ENCODE measurements at places on chromosomes 16 and 17.
A peak's percentile ranks its signal among the peaks of the same experiment; 100 is the strongest.

DNA sequence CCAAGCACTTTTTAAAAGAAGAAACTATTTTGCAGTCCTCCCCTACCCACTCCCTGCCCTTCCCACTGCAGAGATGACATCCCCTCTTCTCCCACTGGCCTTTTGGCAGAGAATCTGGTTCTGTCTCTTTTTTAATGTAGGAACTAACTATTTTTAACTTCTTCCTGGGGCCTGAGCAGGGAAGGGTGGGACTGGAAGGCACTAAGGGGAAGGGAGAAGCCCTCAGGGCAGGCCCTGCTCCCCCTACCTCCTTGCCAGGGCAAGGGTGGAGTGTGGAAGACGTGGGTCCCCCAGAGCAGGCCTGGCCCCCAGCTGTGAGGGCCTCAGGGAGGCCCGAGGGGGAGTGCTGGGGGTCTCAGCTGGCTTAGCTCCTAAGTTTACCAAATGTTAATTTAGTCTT is 19.5 kb downstream of the UNC13D start:
- no peak for DNase-seq

GRCh38 chr17:15348021-15348420 is 6.6 kb upstream of the TEKT3 start:
- no peak for DNase-seq

DNA sequence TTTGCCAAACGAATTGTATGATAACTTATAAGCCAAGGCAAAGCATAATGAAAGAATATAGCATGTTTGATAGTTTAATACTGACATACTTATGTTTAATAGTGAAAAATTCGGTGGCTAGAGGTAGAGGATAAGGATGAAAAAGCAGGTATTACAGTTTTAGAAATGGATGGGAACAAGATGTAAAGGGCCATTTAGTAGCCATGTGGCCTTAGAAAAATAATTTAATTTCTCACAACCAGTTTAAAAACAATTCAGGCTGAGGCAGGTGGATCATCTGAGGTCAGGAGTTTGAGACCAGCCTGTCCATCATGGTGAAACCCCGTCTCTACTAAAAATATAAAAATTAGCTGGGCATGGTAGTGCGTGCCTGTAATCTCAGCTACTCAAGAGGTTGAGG is 119.5 kb upstream of the NACA2 start:
- no peak for DNase-seq

GRCh38 chr16:70473446-70474319 is 19.3 kb downstream of the FCSK start:
- DNase-seq, result no peak

- no peak for DNase-seq
These were observed 271.2 kb upstream of the RPL38 start for GRCh38 chr17:73932216-73932749.

DNA sequence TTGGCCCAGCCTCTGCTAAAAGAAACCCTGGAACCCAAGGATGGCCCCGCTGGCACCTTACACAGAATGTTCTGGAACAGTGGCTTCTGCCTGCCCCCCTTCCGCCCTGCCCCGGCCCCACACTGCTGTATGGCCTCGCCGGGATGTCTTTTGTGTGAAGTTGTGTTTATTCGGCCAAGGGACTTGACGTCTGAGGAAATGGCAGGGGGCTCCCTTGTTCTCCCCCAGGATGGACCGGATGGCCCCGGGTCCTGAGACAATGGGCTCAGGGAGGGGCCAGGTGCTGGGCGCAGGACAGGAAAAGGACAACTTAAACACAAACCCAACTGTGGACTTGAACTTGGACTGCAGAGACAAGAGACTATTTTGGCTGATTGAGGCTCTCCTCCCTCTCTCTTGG is 81.6 kb upstream of the GSE1 start:
- no peak for DNase-seq

GRCh38 chr17:42880776-42881310 is 19.8 kb upstream of the G6PC1 start:
- no peak for DNase-seq

DNA sequence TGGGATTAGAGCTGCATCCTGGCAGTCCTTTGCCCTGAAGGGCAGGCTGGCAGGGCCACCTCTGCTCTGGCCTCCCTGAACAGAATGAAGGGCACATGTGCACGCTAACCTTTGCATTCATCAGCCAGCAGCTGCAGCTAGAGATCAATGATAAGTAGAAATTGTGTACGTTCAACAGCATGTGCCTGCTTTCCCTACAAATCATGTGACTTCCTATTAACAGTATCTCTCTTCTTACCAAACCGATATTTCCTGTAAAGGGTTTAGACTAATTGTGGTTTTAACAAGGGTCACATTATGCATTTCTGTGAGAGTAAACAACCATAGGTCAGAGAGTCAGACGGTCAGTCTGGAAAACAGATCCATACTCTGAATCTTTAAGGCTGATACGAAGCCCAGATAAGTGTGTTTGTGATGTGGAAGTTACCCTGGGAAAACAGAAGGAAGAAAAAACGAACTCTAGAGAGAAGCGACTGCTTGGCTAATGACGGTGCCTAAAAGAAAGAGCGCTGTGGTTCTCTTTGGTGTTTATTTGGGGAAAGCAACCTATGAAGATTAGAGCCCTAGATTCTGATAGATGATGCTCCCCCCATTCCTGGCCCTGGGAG is 219.4 kb downstream of the MAF start:
- no peak for DNase-seq

- no peak for DNase-seq
These were observed 4.6 kb downstream of the ANKRD11 start for GRCh38 chr16:89485701-89486246.

DNA sequence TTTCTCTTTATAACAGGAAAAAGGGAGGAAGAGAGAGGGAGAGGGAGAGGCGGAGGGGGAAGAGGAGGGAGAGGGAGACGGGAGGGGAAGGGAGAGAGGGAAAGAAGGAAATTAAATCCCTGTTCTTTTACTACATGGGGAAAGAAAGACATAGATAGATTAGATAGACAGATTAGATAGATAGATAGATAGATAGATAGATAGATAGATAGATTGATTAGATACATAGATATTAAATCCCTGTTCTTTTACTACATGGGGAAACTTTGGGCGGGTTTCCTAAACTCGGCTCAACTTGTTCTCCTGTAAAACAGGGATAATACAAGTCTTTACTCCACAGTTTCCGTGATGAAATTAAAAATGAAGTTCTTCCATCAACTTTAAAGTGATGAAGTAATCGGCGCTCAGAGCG is 661 bp downstream of the RFWD3 start:
- DNase-seq, result no peak

- DNase-seq, result no peak
These were observed 9.7 kb downstream of the USB1 start for GRCh38 chr16:58010886-58011285.

- DNase-seq, result no peak
These were observed 22.3 kb downstream of the CAPNS2 start for GRCh38 chr16:55588799-55589198.

GRCh38 chr17:61002316-61002736 is 324.7 kb downstream of the BCAS3 start:
- no peak for DNase-seq

- DNase-seq, result no peak
These were observed 28.2 kb downstream of the ANKFY1 start for GRCh38 chr17:4235372-4236279.

DNA sequence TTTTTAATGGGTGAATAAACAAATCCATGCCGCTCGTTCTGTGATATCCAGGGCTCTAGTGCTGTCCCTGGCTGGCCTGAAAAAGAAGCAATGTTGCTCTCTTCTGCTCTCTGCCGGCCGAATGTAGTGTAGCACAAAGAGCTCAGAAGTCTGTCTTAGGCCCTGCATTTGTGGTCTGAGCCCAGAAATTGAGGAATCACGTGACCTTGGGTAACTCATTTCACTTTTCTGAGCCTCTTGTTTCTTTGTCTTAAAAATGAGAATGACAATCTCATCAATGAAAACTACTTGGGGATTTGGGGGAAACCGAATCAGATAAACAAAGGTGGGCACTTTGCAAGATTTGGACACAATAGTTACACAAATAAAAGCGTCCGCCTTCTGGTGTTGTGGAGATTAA is 381.6 kb upstream of the ASIC2 start:
- DNase-seq, result peak; percentile 9

DNA sequence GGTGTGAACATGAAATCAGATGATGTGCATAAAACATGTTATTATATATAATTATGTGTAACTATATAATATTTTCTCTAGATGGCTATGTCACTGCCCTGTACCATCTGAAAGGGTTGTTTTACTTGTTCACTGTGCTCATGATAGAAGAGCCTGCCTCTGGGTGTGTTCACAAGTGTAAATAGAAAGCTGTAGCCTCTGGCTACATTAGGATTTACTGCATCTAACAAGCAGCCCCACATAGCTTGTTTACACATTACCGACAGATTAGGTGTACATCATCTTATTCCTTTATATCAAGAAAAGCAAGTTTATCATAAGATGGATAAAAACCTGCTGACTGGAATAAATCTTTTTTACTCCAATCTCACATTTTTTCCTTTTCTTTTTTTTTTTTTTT is 46.1 kb downstream of the CHD9 start:
- no peak for DNase-seq

DNA sequence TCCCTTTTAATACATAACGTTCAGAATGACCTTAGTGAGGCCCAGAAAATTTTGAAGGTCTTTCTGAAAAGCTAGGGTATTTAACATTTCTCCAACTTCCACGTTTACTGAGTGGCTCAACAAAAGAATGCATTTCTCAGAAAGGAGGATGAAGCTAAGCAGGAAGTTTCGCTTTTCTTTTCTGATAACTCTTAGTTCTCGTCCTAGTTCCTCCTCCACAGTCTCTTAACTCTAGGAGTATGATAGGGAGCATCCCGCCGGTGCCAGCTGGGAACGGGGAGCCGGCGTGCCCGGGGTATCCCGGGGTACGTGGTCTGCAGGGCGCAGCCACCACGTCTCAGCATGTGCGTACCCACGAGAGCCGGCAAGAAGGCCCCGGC is 363 bp downstream of the KARS1 start:
- no peak for DNase-seq

- DNase-seq, result no peak
These were observed 29.4 kb downstream of the TANC2 start for GRCh38 chr17:62995377-62995885.

- no peak for DNase-seq
These were observed 88.9 kb downstream of the ASIC2 start for GRCh38 chr17:33204156-33204555.

- no peak for DNase-seq
These were observed 177.5 kb upstream of the CDH8 start for GRCh38 chr16:62213763-62214162.

DNA sequence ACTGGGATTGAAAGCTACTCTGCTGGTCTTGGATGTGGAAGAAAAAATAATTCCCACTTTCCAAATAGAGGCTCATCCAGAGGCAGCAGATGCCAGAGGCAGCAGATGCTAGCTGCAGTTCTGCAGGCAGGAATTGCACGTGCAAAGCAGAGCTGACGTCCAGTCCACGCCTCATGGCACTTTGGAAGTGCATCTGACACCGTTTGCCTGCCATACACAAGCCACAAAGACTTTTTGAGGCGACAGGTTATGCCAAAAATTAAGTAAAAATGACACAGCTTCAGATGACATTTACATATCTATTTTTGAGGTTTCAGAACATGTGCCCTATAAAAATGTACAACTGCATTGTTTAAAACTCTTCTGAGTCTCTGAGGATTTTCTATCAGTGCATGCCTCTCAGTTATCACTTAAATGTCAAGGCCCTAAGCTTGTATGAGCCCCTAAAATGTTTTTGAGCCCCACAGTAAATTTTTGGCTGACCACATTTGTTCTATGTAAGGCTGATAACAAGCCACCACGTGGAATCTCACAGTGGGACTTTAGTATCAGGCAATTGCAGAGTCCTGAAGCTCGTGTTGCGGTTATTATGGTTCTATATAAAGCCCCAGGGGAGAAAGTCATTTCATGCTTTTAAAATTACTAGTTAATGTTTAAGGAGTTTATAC is 239.2 kb downstream of the PRKCA start:
- DNase-seq, result no peak

GRCh38 chr16:28062847-28063521 is 530 bp downstream of the GSG1L start:
- DNase-seq, result no peak

DNA sequence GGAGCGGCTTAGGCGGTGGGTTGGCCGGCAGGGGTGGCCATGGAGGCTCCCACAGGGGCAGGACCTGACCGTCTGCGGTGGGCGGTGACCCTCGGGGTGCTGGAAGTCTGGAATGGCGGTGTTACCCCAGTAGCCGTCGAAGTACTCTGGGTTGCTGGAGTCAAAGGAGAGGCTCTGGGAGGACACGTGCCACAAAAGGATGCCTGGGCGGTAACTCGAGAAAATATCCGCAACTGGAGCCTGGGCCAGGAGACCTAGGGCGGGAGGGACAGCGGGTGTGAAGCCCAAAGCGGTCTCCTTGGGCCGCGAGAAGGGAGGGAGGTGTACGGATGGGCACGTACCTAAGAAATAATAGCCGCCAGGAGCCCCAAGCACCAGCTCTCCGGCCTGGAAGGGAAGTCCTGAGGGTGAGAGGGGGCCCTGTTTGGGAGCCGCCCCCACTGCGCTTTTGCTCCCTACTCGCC is 4.6 kb downstream of the ITGA2B start:
- DNase-seq, result no peak

DNA sequence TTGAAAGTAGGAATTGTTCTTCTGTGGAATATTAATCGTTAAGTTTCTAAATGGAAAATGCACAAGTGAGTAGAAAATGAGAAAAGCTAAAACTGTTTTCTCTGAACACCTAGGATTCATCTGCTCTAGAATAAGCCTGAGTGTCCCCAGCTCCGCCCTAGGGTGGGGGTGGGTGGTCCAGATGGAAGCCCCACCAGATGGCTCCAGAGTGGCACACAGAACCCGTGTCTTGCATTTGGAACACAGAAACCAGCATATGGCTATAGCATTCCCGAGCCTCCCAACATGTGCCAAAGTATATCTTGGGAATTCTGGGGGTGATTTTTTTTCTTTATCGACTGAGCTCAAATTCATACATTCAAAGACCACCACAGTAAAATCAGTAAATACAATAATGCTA is 517.7 kb upstream of the PSMD7 start:
- DNase-seq, result no peak

- DNase-seq, result no peak
These were observed 356.3 kb upstream of the TNRC6C start for GRCh38 chr17:77602062-77602746.

DNA sequence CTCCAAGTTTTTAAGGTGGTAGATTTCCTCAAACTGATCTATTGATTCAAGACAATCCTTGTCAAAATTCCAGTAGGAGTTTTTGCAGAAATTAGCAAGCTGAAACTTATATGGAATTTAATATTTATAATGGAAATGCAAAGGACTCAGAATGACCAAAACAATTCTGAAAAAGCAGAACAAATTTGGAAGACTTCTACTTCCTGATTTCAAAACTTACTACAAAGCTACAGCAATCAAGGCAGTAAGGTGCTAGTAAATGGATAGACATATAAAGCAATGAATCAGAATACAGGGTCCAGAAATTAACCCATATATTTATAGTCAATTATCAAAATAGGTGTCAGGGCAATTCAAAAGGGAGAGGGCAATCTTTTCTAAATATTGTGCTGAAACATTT is 11.8 kb upstream of the IL21R start:
- DNase-seq, result no peak

DNA sequence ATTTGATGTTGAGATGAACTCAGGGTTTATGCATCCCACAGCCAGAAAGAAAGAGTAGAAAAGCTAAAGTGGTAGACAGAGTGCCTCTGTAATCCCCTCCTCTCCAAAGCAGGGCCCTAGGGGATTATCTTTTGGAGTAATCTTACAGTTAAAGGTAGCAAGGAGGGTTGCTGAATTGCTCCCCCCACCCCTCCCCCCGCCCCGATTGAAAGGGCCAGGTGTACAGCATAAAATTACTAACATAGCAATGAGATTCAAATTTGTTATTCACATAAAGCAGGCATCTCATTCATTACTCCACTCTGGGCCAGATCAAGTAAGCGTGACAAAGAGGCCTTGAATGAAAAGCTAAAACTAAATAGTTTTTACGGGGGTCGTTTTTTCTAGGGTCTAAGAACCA is 72.7 kb downstream of the STH start:
- DNase-seq, result no peak

All from stimulated activated CD8-positive, alpha-beta memory T cell treated with anti-CD3 and anti-CD28 coated beads, Interleukin-15, amount 100 ng/mL, for 48 hours (primary cell).